ENCODE measurements at places on chromosomes 7 and 10. TPM values are rescaled to one million over a fixed set of nuclear protein-coding genes. Genes with fewer than 3 reads are reported as not detected.
A peak's percentile ranks its signal among the peaks of the same experiment; 100 is the strongest.

- no peak for DNase-seq
Measured at GRCh38 chr7:95584769-95585425, 11.4 kb downstream of the PDK4 start.

- no peak for DNase-seq
Measured at GRCh38 chr10:22699976-22700375, 14.4 kb downstream of the PIP4K2A start.

- no peak for DNase-seq
Measured at GRCh38 chr10:126135941-126136595, 239.7 kb downstream of the FANK1 start.

- DNase-seq = no peak
Measured at GRCh38 chr10:123514996-123515395, 151.2 kb upstream of the GPR26 start.

DNA sequence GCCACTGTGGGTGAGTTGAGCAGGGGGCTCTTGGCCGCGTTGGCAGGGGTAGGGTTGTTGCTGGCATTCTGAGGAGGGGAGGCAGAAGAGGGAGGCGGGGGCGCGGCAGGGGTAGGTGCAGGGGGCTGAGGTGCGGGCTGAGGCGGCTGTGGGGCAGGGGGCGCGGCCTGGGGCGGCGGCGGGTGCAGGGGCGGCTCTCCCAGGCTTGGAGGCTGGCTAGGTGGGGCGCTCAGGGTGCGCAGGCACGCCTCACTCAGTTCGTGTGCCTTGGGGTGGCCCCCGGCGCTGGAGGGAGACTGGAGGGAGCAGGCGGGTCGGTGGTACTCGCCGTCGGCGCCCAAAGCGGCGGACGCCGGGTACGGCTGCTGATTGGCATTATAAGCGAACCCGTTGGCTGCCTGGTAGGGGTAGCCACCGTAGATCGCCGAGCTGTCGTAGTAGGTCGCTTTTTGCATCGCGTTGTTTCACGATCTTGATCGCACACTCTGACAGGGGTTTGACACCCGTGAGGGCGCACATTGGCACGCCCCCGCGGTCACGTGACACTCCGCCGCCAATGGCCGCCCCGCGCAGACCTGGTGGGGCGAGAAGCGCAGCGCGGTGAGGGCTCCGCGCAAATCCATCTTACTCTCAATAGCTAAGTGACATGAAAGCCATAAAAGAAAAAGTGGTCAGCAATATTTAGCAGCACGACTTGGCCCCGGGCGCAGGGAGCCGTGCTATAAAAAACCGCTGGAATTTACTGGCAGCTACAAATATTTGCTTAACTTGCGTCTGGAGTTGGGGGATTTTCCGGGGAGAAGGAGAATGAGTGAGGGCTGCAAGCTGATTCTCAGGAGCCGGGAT lies 7.9 kb upstream of the HOXA2 start:
- DNase-seq = peak; percentile 82

- DNase-seq = peak; percentile 16
Measured at GRCh38 chr7:113086431-113086888, at the start of gene GPR85. Gene GPR85, minus strand, starts transcription at chr7:113086827. Its CDS starts 2,106 bp downstream, at chr7:113084721.

- DNase-seq = no peak
Measured at GRCh38 chr10:73762915-73763314, 18.7 kb downstream of the SEC24C start.

GRCh38 chr7:29443552-29443951 lies 120.1 kb upstream of the PRR15 start:
- no peak for DNase-seq

TAS2R4 gene
- total RNA-seq = 1.1 TPM

HOXA5 gene
- 23.8 TPM for total RNA-seq

GPR22 gene
- 0.44 TPM for total RNA-seq

TMEM196 gene
- total RNA-seq = 0.14 TPM

WNT8B gene
- total RNA-seq = not detected

Data from mucosa of descending colon (tissue), 3 donors.